ENCODE measurements at places on chromosomes 1 and 21.

DNA sequence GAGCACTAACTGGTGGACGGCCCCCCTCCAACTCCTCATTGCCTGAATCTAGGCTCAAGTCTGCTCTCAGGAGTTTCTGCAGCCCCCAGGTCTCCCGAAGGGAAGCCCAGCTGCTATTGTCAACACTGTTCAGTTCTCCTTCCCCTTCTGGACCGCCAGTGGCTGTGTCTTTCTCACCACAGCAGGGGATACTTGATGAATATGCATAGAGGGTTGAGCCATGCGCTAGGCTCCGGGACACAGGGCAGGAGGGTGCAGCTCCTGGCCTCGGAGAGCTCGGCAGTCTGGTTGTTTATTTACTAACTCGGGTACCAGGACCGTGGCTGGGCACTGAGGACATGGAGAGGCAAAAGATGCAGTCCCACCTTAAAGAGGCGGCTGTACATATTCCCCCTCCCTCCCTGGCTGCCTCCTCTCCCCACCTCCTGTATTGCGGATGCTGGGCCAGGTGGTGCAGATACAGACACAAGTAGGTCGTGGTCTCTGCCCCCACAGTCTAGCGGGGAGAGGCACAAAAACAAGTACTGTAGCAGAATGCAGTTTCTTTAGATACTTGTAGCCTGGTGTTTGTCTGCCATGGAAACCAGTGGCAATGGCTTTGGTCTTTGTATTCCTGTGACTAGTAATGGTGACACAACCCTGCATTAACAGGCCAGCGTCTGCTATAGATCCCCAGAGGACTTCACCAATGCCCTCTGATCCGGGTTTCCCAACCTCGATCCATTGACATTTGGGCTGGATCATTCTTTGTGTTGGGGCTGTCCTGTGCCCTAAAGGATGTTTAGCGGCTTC is 26.2 kb downstream of the ARHGEF10L start:
- no peak for DNase-seq

- DNase-seq, result no peak
Measured at GRCh38 chr1:54987919-54988705, 7.7 kb downstream of the TMEM61 start.

GRCh38 chr1:59154401-59154800 is 142.5 kb upstream of the FGGY start:
- no peak for DNase-seq

- no peak for DNase-seq
Measured at GRCh38 chr1:15988856-15989736, 13.2 kb upstream of the ZBTB17 start.

DNA sequence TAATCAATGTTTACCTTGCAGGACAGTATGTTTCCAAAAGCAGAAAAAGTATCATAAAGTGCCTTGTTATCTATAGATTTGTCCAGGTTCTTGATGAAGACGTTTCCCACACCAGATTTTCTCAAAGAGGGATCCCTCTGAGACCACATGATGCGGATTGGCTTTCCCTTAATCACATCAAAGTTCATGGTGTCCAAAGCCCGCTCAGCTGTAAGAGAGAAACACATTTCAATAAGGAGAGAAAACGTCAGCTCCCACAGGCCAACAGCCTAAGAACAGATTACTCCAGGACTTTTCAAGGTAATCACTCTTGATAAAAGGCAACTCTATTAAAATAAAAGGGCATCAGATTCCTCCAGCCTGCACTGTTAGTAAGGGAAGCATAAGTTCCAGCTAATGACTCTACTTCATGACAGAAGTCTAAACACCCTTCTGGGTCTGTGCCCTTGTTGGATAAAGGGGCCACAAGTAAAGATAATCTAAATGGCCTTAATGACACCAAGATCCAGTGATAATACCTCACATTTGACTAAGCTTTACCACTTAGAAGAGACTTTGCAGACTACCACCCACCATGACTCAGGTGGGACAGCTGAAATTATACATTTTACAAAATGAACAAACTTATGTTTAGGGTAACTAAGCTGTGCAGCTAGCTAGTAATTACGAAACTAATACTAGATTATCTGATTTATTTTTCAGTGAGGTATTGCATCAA is 4.1 kb downstream of the PABPC4 start:
- DNase-seq, result no peak

DNA sequence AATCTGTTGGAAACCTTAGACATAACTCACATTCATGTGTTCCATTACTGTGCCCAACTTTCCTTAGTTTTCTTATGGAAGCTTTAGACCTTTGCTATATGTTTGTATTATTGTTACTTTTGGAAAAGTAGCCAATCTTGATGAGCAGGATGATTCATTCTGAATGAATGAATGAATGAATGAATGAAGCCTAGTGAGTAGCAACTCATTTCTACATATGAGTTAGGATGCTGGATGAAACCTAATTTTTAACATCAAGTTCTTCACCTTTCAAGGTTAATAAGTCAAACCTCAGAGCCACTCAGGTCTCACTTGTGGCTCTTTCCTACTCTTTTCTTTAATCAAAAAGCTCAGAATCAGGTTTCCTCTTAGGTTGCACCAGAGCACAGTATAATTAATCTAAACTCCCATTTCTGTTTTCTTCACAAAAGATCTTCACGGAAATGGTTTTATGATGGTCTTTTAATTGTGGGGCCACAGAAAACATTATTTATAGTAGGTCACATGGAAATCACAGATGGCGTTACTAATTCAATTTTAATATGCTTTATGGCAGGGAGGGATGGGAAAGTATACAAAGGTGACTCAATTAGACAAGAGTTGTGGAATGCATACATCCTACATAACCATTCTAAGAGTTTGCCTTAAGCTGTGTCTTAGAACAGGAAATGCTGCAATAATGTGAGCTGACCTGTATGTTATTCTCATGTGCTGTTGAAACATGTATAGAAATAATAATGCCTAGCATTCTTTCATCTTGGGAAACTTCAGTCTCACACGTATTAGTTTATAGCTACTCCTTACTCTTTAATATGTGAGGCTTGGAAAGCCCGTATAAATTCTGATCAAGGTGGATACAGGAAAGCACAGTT is 4.5 kb upstream of the DDX59 start:
- DNase-seq, result no peak

- DNase-seq, result no peak
Measured at GRCh38 chr1:109730666-109731065, 10.2 kb downstream of the GSTM3 start.

- no peak for DNase-seq
Measured at GRCh38 chr21:31253684-31254083, 90.4 kb downstream of the TIAM1 start.
